ENCODE measurements at places on chromosomes 13 and 19.

- no peak for DNase-seq
These were observed 126.0 kb downstream of the RAP2A start for GRCh38 chr13:97559981-97560380.

DNA sequence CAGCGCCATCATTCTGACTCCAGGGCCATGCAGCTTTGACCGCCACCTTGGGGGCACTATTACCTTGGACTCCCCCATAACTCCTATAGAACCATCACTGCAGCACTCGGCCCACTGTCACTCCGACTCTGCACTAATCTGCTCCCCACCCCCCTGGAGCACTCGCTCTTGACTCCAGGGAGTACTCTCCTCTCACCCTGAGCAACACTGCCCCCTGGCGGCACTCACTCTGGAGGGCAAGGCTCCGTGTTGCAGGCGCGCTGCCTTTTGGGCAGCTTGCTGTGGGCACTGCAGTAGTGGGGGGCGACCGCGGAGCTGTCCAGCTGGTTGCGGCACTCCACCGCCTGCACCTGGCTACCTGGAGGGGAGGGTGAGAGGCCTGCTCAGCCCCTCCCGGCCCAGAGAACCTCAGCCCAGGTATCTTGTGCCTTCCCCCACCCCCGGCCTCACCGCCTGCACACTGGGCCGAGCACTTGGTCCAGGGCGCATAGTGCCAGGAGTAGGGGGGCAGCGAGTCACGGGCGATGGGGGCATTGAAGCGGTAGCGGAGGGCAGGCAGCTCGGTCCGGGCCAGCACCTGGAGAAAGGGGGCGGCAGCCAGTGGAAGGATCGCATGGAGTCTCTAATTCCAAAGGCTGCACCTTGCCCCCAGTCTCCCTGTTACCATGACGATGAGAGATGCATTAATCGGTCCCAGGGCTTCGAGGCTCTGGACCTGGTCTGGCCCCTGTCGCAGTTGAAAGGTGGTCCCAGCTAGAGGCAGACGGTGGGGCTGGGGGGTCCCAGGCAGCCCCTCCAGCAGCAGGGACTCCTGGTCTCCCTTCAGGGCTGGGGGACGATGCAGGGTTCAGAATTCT is 8.9 kb upstream of the MYO1F start:
- DNase-seq, result peak; percentile 44

GRCh38 chr13:73417012-73417615 is 358.3 kb downstream of the KLF5 start:
- no peak for DNase-seq

GRCh38 chr19:33690378-33691029 is 68.8 kb downstream of the CHST8 start:
- DNase-seq, result no peak

- no peak for DNase-seq
These were observed 21.7 kb downstream of the MAU2 start for GRCh38 chr19:19342086-19343015.

GRCh38 chr19:14992780-14993179 is 13.1 kb upstream of the SLC1A6 start:
- no peak for DNase-seq

- no peak for DNase-seq
These were observed 144.3 kb upstream of the FRY start for GRCh38 chr13:31887286-31887685.

DNA sequence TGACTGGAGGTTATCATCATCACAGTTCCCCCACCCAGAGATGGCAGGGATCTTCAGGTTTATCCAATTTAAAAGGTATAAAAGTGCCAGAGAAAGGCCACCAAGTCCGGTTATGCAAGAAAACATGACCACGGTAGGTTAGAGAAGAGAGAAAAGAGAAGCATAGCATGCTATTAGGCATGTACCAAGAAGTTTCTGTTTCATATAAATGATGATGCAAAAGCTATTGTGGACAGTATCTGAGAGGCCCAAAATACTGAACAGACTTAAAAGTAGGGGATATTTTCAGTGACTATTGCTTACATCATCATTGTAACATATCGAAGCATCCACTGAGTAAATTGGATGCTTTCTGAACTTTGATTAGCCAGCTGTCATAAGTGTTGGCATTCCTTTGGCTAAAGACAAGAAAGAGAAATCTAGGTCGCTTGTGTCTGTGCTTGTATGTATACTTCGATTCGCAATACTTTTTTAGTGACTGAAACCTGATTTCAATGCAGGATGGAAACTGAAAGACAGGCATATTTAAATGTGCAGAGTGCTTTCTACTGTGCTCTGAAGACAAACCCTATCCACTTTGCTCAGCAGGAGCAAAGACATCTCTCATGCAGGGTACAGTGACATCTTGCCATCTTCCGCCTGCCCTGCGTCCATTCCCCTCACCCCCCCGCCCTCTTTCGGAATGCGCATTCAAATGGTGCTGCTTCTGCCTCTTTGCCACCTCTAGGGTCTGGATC is 180.3 kb downstream of the SHISA2 start:
- DNase-seq, result no peak

GRCh38 chr19:31894451-31894850 is 451.0 kb upstream of the ZNF507 start:
- DNase-seq, result no peak

DNA sequence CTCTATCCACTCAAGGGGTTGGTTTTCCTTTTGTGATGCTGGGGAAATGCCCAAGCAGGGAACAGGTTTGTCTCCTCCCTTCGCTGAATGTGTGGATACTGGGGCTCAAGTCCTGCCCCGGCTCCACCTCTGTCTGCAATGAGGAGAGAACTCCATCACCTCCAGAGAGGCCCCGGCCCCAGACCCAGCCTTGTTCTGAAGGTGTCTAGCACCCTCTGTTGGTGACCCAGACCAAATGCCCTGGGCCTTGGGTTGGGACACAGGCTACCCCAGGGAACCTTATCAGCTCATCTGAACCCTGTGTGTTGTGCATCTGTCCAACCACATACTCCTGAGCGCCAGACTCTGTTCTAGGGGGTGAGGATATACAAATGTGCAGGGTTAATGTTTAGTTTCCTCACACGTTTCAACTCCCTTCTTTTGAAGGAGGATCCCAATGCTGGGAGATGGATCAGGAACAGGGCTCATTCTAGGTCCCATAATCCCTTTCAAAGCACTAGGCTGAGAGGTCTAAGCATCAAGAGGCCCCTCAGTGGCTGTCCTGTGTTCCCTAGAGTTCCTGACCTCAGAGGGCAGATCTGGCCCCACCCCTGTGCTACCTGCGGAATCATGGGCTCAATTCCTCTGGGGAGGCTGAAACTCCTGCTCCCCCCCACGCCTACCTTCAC is 112.5 kb upstream of the SLC7A1 start:
- peak; percentile 28 for DNase-seq

DNA sequence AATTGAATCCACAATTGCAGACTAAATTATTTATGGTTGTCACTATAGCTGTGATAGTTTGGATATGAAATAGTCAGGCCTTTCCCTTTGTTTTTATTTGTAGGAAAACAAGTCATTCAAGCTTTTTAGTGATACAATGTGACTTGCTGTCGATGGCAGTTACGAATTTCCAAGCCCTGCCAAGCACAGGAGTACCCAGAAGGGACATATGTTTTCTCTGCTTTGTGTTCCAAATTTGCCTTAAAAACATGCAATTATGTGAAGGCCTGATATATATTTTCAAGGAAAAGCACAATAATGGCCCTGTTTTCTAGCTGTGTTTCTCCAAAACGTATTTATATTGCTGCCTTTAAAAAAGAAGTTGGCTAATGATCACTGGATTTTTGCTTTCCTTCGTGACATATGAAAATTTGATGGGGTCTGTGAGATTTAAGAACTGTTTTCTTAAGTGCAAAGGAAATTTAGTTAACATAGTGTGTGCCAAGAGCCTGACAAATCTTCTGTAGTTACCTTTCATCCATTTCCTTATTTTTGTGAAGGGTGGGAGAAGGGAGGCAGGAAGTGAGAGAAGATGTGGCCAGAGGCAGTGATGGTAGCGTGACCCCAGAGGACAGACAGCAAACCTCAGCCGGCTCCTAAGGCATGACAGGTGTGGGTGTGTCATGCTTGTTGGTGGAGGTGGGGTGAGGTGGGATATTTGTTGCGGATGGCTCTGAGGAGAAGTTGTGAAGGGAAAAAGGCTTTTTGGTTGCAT is 79.6 kb downstream of the TEX26 start:
- no peak for DNase-seq

DNA sequence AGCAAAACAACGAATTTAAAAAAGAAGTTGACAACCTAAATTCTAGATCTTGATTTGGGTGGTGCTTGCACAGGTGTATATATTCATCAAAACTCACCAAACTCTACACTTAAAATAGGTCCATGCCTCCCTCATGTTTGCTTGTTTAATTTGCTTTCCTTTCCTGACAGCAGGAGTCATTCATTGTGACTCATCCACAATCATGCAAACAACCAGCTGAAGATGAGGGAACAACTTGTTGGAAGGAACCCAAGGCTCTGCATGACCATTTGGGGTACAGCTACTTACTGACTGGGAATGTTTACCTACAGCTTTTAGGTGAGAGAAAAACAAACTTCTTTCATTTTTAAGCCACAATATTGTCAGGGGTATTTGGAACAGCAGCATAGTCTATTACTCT is 96.6 kb downstream of the RXFP2 start:
- DNase-seq, result no peak

- DNase-seq, result no peak
These were observed 514 bp upstream of the MCEMP1 start for GRCh38 chr19:7676376-7676775.

GRCh38 chr19:8445488-8446001 is 770 bp downstream of the HNRNPM start:
- DNase-seq, result peak; percentile 43

DNA sequence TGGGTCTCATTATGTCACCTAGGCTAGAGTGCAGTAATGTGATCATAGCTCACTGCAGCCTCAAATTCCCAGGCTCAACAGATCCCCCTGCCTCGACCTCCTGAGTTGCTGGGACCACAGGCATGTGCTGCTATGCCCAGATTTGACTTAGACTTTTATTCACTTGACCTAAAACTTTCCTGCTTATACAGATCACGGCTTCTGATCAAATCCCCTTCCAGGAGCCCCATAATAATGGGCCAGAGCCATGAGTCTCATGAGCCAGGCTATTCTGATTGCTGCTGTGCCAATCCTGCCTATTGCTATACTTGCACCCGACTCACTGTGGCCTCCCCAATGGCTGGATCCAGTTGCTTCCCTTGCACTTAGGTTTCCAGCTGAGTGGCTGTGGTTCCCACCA is 42.0 kb downstream of the C1QTNF9 start:
- no peak for DNase-seq

GRCh38 chr13:32117701-32118100 is 86.1 kb downstream of the FRY start:
- DNase-seq, result no peak

- no peak for DNase-seq
These were observed 4.3 kb downstream of the RPL36 start for GRCh38 chr19:5694167-5694955.

- no peak for DNase-seq
These were observed 8.1 kb upstream of the IPO5 start for GRCh38 chr13:97945342-97945741.

Data from activated T-helper 2 cell treated with anti-CD3 and anti-CD28 coated beads, Interferon-gamma antibody, Interleukin-2, Interleukin-4, amounts not matched to agents 10 μg/mL and 5 μg/mL and 100 μg/mL, durations not matched to agents 14 hours and 24 hours and 36 hours (primary cell).